Uterus (tissue), 4 donors: ENCODE measurements at places on chromosomes 6 and 20. TPM values are rescaled to one million over a fixed set of nuclear protein-coding genes. Genes with fewer than 3 reads are reported as not detected.

DNA sequence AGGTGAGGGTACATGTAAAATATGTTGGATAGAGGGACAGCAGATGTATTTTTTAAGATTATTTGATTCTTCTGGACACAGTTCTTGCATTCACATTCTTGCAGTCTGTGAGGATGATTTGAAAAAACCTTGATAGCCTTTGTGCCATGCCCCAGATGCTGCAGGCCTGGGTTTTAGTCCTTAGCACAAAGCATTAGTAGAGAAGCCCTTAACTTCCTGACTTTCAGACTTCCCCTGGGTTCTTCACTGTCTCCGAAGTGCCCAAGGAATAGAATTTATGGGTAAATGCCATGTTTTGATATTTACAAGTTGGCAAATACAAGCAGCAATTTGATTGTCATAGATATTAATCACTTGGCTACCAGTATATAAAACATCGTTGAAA lies 67.6 kb upstream of the SUPT3H start:
- no peak for DNase-seq

DNA sequence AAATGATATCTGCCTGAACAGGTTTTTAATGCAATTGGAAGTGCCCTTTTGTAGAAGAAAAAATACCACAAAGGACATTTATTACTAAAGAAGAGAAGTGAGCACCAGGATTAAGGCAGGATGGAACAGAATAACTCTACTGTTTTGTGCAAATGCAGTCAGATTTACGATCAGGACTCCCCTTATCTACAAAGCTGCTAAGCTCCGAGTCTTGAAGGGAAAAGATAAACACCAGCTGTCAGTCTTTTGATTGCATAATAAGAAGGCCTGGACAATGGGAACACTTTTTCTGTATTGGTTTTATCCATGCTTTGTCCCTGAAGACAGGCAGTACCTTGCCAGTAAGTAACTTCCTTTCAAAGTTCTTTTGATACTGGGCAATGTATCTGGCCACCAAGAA lies 797.9 kb upstream of the SLC35B3 start:
- DNase-seq: no peak

The DPPA5 gene
- total RNA-seq: not detected

The HBS1L gene
- total RNA-seq: 81.1 TPM
